ENCODE measurements at places on chromosomes 1 and 21.
A peak's percentile ranks its signal among the peaks of the same experiment; 100 is the strongest.

GRCh38 chr1:196723325-196724185, 51.1 kb upstream of the CFHR3 start:
- ATAC-seq: no peak

DNA sequence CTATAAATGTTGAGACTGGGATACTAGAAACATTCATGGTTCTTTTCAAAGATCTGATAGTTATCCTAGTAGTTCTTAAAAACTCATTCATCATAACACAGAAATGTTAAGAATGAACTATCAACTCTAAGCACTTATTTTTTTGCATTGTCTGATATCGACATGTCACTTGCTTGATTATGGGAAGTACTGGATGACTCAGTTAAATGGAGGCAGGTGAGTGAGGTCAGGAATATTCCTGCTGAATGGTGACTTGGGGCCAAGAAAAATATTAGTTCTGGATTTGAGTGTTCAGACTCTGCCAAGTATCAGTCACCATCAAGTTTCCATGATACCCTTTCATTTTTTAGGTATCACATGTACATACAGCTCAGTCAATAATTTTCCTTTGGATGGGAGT, 63.6 kb downstream of the NEK7 start:
- ATAC-seq: no peak

GRCh38 chr1:216936779-216937178, 213.6 kb upstream of the ESRRG start:
- no peak for ATAC-seq

DNA sequence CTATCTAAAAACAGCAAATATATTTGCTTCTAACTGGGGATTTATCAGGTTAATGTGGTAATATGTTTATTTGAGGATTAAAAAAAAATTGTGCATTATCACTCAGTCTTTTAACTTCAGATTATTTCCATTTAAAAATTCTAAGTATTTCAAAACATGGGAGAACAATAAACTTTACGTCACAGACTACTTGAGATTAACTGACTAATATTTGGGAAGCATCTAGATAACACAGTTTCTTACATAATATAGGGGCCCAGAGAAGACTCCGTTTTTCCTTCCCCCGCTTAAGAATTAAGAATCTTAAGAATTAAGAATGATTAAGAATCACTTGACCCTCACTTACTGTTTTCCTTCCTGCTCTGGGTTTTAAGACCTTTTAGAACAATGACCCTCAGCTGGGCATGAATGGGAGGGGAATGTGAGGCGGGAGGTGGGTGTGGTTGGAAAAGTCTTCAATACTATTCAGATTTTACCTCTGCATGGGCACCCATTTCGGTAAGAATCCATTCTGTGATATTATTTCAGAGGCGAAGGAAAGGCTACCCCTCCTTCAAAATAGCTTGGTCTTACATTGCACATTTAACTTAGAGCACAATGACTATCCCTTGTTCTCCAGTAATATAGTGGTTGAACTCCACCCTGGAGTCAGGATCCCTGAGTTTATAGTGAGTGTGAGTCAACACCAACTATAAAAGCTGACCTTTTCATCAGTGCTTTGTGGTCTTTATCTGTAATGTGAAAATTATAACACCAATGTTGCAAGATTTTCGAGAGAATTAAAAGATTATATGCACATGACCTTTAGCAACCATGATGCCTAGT, 821.3 kb downstream of the USP25 start:
- no peak for ATAC-seq

DNA sequence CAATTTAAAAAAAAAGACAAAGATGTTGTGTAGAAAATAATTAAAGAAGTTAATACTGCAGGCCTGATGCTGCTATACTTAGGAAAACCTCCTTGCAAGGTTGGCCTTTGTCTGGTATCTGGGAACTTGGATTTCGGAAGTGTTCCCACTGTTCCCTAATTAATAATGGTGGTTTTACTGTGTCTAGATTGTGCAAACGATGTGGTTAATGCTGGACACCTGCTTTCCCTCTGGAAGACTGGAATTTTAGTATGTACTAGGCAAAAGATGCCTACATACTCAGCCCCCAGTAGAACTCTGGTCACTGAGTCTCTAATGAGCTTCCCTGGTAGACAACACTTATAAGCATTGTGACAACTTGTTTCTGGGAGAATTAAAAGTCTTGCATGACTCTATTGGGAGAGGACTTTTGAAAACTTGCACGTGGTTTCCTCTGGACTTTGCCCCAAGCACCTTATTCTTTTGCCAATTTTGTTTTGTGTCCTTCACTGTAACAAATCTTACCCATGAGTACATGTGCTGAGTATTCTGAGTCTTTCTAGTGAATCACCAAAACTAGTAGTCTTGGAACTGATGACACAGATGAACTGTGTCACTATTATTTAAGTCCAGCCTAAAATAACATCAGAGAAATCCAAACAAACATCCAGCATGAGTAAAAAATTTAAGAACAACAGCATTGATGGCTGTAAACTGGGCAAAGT, 40.4 kb downstream of the LIN9 start:
- no peak for ATAC-seq

GRCh38 chr21:36209626-36210171, 53.1 kb downstream of the DOP1B start:
- ATAC-seq: no peak

- peak; percentile 28 for ATAC-seq
Measured at GRCh38 chr1:92476071-92476631, 10.6 kb downstream of the GFI1 start.

DNA sequence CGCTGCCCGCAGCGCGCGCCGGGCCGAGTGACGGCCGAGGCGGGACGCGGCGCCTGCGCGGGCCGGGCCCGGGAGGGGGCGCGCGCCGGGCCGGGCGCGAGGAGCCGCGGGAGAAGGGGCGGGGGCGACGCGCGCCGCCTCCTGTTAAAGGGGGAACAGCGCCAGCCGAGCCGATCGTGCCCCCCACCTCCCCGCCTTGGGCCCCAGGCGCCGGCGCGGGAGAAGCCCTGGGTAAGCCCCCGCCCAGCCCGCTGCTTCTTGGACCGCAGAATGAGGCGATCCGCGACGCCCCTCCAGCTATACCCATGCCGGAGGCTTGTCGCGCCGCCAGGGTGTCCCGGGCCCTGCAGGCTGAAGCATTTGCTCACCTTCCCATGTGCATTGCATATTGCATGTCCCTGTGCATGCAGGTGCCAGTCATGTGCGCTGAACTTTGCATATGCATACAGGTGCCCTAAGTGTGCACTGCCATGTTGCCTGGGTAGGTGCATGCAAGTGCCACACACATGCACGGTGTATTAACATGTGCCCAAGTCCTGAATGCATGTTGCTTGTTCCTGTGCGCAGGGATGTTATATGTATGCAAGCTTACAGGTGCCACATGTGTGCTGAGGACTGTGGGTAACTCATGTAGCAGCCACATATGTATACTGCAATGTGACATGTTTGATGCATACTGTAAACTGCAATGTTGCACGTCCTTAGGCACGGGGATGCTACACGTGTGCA, at the start of gene ADGRB2:
Gene ADGRB2 (minus strand): TSS at position 29 of the 729 bp plus-strand sequence. CDS start 7,119 bp downstream, outside the sequence.
- peak; percentile 32 for ATAC-seq

DNA sequence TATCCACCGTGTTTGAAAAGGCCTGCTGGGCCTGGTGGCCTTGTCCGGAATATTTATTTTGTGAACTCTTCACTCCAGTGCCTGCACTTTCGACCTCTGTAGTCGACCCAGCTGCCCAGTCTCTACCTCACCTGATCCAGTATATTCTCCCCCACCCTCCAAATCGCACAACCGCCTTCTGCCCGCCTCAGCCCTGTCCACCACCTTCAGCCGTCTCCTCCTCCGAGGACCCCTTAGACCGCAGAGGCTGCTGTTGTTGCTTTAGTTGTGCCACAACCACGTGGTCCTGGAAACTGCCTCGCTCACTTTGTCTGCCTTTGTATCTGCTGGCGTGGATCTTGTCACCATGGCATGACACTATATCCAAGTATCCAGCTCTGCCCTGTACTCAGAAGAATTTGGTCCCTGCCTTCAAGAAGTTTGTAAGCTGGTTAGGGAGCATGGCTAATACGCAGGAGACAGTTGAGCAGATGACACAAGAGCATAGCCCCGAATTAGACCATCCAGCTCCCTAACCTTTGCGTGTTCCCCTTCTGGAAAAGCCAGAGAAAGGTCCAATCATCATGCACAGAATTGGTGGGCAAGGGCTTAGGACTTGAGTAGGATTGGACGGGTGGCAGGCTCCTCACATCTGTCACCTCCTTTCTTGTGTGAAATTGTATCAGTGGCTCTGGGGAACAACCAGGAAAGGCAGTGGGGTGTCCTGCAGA, 1.5 kb downstream of the PHGDH start:
- peak; percentile 4 for ATAC-seq

DNA sequence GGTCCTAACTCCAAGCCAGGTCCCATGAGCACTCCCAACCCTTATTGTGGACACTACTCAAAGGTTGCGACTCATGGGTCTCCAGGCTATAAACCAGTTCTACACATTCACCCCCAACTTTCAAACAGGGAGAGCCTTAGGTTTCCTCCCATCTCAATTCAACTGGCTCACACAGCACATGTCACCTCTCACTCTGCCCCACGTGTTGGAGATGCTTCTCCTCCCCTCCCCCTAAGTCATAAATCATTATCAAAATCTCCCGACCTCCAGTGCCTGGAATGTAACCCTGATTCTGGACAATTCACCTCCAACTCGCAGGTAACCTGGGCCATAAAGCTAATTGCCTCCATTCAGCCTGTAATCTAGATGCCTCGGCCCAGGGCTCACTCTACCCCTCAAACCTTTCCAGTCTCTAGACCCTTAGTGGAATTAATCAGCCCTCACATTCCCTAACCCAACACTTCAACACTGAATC, 595 bp downstream of the AK2 start:
- ATAC-seq: no peak

- ATAC-seq: peak; percentile 52
Measured at GRCh38 chr21:36134803-36135390, at the start of gene CBR3. TSS of gene CBR3 (plus strand) at chr21:36135079. CDS start at chr21:36135193, 114 bp downstream.
